ENCODE measurements at places on chromosomes 6 and 20.

GRCh38 chr6:47714802-47715201, 16.4 kb downstream of the ADGRF4 start:
- DNase-seq: no peak

- DNase-seq: no peak
Observed at GRCh38 chr6:170124836-170125235, 166.0 kb downstream of the DLL1 start.

GRCh38 chr6:139126255-139126654, 8.6 kb upstream of the HECA start:
- no peak for DNase-seq

GRCh38 chr6:68633281-68633971, 1.7 kb upstream of the ADGRB3 start:
- DNase-seq: no peak

- no peak for DNase-seq
Observed at GRCh38 chr6:78993955-78994354, 84.1 kb downstream of the PHIP start.

DNA sequence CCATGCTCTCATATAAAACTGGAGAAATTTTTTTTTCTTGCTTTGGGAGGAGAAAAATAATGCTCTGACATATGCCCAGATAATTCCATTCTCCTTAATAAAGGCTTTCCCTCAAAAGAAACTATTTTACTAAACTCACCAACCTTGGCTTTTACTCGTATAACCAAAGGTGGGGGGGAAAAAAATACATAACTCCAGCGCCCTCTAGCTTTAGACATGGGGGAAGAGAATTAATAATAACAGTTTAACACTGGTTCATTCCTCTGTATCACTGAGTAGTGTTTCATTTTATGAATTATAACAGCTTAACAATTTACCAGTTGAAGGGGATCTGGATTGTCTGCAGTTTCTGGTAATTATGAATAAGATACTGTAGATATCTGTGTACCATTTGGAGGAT, 1226.1 kb downstream of the GRIK2 start:
- peak; percentile 3 for DNase-seq

GRCh38 chr6:141451181-141451510, 681.6 kb upstream of the GJE1 start:
- DNase-seq: no peak

- DNase-seq: peak; percentile 42
Observed at GRCh38 chr6:26575494-26575939, 21.2 kb upstream of the ABT1 start.

GRCh38 chr6:38180586-38180985, 361.1 kb downstream of the ZFAND3 start:
- DNase-seq: no peak

DNA sequence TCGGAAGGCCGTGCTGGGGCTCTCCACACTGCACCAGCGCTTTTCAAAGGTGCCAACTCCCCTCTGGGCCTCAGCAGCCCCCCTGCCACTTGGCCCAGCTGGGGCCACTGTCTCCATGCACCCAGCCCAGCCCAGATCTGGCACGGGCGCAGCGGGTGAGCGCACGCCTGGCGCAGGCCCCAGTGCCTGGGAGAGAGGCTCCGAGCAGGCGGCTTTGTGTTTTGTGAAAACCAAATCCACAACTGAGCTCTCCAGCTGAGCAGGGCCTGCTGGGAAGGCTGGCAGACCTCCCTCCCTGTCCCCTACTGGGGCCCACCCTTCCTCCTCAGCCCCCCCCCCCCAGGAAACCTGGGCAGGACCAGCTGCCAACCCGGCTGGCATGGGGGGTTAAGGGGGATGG, 17.0 kb downstream of the MDGA1 start:
- DNase-seq: no peak

- DNase-seq: peak; percentile 82
Observed at GRCh38 chr6:44456070-44456965, 68.8 kb downstream of the CDC5L start.

DNA sequence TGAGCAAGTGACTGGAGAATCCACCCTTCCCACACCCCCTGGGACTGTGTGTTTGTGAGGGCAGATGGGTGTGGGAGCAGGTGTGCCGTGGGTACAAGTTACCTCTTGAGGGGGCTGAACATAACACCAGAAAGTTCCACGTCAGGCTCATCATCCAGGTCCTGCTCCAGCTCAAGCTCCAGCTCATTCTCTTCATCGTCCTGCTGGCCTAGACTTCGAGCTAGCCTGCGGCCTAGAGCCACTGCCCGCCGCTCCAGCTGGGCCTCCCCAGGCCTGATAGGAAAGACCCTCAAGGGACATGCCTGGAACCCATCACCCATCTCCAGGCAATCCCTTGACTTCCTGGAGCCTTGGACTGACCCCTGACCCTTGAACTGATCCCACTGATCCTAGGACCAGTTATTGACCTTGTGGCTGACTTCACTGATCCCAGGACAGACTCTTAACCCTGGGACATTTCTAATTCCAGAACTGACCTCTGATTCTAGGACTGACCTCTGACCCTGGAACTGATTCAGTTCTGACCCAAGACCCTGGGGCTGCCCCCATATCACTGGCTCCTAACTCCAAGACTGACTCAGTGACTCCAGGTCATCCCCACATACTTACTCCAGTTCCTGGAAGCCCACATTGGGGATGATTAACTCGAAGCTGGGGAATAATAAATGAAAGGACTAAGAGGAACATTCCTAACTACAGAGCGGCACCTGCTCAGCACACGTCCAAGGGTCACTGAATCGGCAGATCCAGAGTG, 11.8 kb upstream of the SPAG4 start:
- no peak for DNase-seq

DNA sequence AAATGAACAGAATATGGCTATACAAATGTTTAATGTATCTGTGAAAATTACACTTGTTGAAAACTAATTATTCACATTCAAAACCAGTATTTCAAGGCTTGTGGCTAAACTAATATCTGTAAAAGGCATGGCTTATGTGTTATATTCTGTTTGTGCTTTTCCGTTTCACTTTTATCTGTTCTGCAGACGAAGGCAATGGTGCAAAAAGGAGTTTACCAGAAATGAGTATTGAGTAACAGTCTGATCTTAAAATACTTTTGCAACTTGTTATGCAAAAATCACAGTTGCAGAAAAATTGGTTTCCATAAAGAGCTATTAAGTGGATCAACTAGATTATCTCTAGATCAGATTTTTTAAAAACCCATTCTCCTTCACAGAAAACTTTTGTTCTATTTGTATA, 9.4 kb upstream of the STX11 start:
- no peak for DNase-seq

DNA sequence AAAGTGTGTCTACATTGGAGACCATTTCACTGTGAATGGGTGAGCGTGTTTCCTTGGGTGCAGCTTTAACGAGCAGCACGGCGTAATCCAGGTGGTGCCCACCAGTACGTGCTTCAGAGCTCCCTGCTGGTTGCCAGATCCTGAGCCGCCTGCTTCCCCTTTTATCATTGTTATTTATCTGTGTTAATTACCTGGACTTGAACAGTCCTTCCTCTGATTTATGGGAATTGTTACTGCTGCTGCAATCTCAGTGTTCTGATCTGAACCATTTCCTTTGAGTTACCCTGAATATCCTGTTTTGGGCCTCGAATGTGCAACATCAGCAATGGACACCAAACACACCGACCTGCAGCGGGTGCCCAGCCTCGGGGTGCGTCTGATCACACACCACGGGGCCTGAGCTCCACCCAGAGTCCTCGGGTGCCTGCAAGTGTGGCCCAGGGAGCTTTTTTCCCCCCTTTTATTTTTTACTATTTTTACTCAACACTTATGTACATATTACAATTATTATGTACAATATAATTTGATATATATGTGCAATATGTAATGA, 81.3 kb downstream of the RPP40 start:
- no peak for DNase-seq

GRCh38 chr6:39980839-39981580, 46.7 kb upstream of the MOCS1 start:
- peak; percentile 41 for DNase-seq

GRCh38 chr6:34513646-34514045, 42.5 kb downstream of the SPDEF start:
- no peak for DNase-seq

DNA sequence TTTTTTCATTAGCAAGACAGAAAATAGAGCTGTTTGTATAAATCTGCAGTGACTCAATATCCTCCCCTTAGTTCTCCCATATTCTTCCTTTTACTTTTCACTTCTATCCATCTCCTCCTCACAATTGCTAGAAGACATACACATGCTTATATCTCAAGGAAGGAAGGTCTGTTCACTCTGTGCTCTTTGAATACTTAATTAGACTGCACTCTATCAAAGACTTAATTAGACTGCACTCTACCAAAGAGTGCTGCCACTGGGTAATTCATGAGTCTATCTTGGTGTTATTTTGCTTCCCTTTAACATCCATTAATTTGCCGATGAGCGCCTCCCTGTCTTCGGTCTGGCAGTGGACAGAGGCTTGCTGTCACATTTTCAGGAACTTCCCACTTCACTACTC, 241.9 kb downstream of the ADGB start:
- DNase-seq: no peak

DNA sequence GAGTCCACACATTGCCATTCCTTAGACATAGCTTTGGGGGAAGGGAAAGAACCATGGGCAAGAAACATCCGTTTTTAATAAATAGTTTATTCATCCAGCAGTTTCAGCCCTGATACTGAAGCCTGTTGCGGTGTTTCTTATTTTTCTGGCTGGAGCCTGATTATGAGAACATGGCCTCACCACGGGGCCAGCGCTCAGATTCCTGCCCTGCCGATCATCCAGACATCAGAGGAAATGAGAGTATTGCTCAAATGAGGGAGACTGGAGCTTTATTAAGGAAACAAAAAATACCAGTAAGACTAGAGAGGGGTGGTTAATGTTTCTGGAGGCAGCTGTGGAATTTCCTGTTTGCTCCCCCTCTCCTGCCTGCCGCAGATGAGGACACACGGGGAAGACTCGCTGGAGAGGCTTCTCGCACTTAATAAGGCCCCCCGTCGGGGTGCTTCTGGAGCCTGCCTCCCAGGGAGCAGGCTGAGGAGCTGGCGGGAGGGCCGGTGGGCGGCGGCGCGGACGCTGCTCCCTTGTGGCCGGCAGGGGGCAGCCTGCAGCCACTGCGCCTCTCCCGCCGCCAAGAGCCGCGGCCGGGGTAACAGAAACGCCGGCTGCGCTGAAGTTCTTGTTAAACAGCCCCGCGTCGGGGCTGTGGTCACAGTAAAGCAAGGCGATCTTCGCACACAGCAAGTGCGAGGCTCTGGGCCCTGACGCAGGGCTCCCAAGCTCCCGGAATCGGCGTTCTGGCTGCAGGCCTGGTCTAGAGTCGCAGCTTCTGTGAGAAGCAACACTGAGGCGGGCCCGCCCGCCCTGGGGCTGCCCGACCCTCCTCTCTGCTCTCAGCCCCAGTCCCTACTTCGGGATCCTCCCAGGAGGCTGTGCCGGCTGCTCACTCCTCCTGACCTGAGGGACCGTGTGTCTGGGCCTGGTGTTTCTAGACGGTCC, 17.5 kb downstream of the LEMD2 start:
- DNase-seq: peak; percentile 83

DNA sequence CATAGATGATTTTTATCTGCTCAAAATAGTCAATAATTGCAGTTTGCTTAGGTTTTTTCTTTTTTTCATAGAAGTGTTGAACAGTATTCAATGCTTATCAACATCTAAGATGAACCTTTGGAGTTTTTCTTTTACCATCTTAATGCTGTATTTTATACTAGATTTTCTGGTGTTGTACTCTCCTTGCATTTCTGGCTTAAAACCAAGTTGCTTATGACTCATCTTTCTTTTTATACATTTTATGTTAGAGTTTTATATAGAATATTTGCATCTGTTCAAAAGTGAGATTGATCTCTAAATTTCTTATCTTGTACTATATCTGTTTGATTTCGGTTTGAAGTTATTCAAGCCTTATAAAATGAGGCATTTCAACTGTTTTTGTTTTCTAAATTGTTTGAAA, 232.5 kb downstream of the RFPL4B start:
- DNase-seq: no peak

- no peak for DNase-seq
Observed at GRCh38 chr6:24490948-24491347, 1.6 kb upstream of the GPLD1 start.

- DNase-seq: no peak
Observed at GRCh38 chr6:30757261-30757904, 13.0 kb upstream of the IER3 start.

DNA sequence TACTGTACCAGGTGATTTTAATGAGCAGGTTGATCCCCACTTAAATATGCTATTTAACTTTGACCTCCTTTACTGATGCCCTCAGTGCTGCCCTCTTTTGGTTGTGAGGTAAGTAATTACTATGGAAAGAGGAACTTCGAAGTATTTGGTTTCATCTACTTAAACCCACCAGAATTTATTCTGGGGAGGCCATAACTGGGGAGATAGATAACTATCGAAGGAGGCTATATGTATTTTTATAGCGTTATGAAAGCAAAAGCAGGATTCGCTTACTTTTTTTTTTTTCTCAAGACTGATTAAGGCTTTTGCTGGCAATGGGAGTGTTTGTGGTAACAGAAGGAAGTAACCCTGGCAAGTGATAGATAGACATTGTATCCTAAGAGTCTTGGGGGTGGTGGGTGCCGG, 168.9 kb upstream of the CENPW start:
- peak; percentile 72 for DNase-seq

GRCh38 chr6:109290143-109290931, 91.9 kb downstream of the CD164 start:
- DNase-seq: no peak

- no peak for DNase-seq
Observed at GRCh38 chr6:72287801-72288200, 334.1 kb upstream of the KCNQ5 start.

DNA sequence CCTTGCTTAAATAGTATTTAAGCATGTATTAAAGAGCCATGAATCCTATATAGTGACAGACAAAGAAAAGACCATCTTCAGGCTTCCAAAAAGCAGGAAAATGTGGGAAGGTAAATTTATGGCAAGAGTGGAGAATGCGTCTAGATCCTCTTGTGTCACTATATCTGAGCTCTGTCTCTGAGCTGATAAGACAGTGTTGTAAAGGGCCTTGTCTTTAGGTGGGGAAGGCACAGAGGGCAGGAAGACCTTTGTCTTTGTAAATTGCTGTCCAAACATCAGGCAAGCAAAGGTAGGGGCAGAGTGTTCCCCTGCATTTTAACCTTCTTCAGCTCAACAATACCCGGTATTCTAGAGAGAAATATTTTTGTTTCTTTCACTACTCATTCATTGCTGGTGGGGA, 33.9 kb upstream of the MBOAT1 start:
- DNase-seq: no peak

GRCh38 chr6:164998297-164998696, 311.1 kb downstream of the C6orf118 start:
- no peak for DNase-seq

- DNase-seq: no peak
Observed at GRCh38 chr6:139695361-139695760, 320.9 kb upstream of the CITED2 start.

- no peak for DNase-seq
Observed at GRCh38 chr6:71301546-71301945, 12.9 kb downstream of the OGFRL1 start.

GRCh38 chr6:129497481-129498441, 212.2 kb downstream of the ARHGAP18 start:
- peak; percentile 5 for DNase-seq

DNA sequence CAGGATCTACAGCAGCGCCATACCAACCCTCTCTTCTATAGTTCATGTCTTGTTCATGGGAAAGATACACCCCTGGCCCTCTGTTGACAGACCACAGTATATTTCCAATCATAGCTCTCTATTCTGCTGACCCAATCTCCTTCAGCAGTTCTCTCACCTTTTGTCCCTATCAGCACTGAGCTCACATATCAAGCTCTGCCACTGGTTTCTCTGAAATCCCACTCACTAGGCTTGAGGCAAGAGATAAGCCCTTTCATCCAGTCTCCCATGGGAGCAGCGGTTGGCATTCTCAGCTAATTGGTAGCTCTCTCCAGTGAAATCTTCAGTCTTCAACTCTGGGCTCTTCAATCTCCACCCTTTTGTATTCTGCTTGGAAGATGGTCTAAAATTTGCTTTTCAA, 313.4 kb downstream of the GJA1 start:
- DNase-seq: no peak
